ENCODE measurements at places on chromosomes 3 and 15.

DNA sequence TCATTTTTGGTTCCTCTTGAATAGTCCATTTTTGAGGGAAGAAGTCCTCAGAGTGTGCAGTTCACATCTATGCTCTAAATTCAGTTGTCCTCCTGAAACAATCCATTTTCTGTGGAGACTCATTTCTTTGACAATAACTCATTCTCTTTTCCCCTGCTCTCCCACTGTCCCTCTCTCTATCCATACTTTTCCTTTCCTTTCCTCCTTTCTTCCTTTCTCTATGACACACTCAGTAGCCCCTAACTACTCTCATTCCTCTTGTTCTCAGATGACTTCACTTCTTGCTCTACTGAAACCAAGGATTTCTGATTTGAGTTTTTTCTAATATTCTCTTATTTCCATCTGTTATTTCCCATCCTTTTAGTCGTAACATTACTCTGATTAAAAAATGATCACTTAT is 16.7 kb upstream of the MEIS2 start:
- no peak for DNase-seq

- DNase-seq: no peak
Measured at GRCh38 chr15:90914305-90915080, 11.4 kb downstream of the MAN2A2 start.

DNA sequence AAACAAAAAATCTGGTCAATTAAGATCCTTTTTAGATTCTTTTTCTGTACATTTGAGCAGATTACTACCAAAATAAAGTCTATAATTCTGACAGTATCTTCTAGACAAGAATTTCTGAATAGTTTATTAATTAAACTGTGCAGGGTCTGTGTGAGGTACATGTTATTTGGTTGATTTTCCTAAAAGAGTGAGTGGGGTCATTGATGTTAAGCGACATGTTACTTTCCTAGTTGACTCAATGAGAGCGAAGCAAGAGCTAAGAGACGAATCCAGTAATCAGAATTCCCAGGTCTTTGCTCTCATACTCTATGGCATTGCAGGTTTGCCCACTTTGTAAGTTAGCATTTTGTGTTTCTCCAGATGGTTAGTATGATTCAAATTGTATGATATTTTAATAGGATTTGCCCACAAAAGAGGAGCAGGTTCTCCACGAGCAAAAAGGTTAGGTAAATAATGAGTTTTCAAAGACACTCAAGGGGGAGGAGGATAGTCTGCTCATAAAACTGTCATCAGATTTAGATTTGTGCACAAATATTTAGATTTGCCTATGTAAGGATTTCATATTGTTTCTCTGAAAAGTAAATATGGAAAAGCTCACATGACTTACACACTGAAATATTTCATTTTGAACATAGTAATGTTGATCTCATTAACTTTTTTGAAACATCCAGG is 217.2 kb upstream of the CGNL1 start:
- no peak for DNase-seq

DNA sequence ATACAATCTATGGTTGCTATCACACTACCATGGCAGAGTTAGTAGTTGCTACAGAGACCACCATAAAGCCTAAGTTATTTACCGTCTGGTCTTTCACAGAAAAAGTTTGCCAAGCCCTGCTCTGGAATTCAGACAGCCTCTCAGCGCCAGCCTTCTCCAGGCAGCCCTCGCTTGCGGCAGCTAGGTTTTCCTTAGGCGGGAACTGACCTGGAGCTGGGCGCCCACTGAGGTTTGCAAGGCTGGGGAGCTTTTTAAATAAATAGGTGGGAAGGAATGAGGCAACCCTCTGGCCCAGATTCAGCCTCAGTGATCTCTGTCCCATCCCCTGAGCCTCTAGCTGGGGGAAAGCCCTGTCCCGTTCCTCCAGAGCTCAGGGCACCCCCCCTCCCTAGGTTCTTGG is 1.2 kb downstream of the CTSH start:
- DNase-seq: no peak

DNA sequence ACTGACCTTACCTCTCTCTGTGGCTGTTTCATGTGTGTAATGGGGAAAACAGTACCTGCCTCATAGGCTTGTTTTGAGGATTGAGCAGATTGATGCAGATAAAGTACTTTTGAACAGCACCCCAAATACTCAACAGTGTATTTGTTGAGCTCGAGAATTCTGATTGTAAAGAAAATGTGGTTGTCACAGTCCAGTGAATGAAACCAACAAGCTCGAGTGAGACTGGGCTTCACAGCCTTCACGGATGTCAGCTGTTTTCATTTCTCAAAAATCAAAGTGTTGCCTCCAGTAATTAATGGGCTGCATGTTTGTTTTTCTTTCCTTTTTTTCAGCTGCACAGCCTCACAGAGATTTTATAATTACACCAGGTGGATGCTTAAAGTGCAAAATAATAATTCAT is 43.7 kb downstream of the PARP15 start:
- no peak for DNase-seq

- no peak for DNase-seq
Measured at GRCh38 chr3:124246949-124247348, 255.0 kb upstream of the ROPN1 start.

DNA sequence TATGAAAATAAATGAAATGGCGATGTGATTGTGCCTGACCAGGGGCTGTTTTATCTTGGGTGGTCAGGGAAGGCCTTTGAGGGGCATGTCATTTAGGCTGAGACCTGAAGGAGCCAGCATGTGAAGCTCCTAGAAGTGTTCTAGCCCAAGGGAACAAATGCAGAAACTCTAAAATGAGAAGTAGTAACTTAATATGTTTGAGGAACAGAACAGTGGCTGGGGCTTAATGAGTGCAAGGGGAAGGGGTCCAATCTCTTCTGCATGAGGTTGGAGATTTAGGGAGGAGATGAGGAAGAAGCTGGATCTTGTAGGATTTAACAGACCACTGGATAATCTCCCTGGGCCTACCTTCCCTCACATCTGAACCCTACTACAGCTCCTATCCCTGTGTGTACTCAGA is 110.5 kb downstream of the AKAP13 start:
- no peak for DNase-seq

DNA sequence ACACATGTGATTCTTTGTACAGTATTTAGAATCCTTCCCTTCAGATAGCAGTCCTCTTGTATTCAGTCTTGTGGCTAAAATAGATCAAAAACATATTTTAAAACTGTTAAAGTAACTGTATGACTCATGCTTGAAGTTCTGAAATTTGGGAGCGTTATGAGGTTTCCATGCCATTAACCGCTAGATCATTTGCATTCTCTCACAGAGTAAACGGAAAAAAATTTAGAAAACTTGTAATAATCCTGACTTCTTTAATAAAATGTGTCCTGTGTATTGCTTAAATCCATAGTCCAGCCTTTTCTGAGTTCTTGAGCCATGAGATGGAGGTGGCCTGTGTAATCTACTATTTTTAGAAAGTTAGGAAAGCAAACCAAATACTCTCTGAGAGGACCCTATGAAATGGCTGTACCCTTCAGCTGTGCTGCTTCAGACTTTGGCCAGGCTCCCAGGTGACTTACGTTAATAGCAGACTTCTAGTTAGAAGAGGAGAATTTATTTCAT is 33.8 kb downstream of the MBNL1 start:
- DNase-seq: no peak

GRCh38 chr15:91021516-91022074 is 799 bp downstream of the VPS33B start:
- no peak for DNase-seq

GRCh38 chr15:84826369-84826823 is 9.2 kb downstream of the ALPK3 start:
- no peak for DNase-seq

GRCh38 chr15:69843276-69843899 is 254.3 kb downstream of the TLE3 start:
- DNase-seq: no peak

- no peak for DNase-seq
Measured at GRCh38 chr3:185830018-185830797, 5.4 kb upstream of the IGF2BP2 start.

GRCh38 chr15:47726399-47726823 is 9.1 kb downstream of the SEMA6D start:
- no peak for DNase-seq

Data from T-helper 17 cell (primary cell).